ENCODE measurements at places on chromosomes 4 and X. TPM values are rescaled to one million over a fixed set of nuclear protein-coding genes. Genes with fewer than 3 reads are reported as not detected.

DNA sequence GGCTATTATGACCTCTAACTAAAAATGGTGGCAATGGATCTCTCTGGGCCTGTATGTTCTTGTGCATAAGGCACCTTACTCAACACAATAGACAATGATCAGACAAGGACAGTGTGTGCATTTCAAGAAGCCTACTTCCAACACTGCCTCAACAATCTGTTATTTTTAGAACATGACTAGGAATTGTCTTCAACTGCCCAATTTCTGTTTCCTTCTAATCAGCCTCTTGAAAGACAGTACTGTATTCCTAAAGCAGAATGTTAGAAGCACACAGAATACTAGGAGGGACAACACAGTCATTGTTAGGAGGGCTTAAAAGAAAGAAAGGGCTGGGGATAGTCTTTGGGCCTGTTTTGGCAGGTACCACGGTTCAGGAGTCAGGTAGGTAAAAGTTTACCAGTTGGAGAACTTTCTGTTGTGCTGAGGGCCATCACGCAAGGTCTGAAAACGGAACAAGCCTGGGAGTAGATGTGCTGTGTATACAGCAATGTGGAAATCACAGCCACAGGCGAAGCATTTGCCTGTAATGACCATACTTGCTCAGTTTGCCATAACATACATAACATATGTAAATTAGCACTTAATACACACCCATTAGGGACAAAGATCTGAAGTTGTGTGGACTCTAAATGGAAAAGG lies 100.8 kb upstream of the ATXN3L start:
- no peak for DNase-seq

GRCh38 chrX:12245650-12246645 lies 107.7 kb downstream of the FRMPD4 start:
- no peak for DNase-seq

GRCh38 chr4:159111416-159111815 lies 8.5 kb downstream of the RAPGEF2 start:
- DNase-seq = no peak

DNA sequence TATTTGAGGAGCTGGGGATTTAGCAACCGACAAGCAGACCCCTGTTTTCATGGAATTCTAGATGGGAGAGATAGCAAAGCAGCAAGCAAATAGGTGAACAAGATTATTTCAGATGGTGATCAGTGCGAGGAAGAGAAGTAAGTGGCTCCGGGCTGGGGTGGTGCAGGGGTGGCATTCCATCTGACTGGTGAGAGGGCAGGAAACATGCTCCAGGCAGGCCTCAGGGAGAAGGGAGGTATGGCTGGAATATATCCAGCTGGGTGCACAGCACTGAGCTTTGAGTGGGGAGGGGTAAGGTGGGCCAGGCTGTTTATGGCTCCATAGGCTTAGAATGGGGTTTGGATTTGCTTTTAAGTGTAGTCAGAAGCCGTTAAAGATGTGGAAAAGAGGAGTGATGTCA lies 21.2 kb downstream of the PTTG2 start:
- DNase-seq = no peak

DNA sequence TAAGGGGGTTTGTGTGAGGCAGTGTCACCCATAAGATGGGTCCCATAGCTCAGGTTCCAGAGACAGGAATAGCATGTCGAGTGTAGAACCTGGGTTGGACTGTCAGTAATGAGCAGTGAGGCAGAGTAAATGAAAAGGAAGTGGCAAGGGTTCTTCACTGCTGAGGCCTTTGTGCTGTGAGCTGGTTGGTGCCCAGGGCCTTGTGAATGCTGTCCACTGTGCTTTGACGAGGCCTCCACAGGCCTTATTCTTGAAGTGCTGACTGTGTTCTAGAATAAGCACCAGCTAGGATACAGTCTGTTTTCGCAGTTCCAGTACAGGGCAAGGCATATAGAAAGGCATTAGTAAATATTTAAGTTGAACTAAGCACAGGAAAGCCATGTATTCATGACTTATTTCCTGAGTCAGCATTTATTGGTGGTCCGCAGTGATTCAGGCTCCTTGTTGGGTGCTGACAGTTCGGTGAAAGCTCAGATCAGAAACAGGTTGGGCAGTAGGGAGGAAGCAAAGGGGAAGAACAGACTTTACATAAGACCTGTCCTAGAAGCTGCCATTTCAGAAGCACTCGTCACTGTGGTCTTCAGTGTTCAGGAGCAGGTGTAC lies 25.6 kb upstream of the TADA2B start:
- peak; percentile 46 for DNase-seq

- DNase-seq = no peak
These were observed 512.7 kb upstream of the FAT1 start for GRCh38 chr4:187236209-187236890.

- DNase-seq = no peak
These were observed 74.2 kb downstream of the CT47B1 start for GRCh38 chrX:120801426-120801825.

- no peak for DNase-seq
These were observed 221.8 kb downstream of the DACH2 start for GRCh38 chrX:86369847-86370630.

DNA sequence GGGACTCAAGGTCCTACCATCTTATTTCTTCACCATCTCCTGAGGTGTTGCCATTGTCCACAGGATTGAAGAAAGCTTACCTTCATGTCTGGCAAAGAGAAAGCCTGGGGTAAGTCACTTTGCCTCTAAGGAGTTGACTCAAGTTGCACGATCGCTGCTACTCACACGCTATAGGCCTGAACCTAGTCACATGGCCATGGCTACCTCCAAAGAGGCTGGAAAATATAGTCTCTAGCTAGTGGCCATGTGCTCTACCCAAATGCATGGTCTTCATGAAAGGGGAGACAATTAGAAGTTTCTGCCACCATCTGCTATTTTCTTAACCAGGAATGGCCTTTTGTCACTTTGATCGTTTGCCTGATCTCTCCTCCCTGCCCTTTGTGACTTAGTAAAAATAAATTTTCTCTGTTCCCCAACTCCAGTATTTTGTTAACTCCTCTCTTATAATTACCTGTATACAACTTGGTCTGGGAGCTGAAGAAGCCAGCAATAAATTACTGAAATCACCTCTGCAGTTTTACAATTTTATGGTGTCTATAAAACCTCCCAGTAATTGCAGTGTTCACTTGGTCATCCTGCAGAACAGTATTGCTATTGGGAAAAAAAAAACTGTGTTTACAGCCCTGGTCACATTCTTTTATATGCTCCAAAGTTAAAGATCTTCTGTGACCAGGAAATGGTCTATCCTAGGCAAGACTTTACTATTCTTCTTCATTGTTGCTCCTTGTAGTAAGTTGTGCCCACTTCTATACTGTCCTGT lies 126.7 kb upstream of the TSPAN5 start:
- no peak for DNase-seq

DNA sequence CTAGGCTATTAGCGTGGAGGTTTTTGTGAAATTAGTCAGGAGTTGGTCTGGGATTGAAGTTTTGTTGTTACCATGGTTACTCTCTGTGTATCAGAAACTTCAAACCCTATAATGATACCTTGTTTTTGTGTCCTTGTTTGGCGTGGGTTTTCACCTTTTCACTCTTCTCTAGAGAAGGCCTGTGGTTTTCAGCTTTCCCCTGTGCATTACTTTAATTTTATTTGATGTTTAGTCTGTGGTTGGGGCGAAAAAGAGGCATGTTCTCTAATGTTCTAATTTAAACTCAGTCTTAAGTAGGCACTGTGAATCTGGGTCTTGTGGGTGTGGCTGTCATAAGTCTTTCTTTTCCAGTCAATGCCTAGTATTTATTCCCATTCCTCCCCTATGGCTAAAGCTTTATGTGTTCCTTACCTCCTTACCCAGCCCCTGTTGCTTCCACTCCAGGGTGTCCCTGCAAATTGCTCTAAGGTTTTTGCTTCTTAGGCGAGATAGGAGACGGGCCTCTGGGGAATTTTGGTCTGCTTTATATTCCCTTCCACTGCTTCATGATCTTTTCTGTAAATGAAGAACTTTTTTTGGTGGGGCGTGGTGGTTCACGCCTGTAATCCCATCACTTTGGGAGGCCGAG lies 326.3 kb upstream of the ZCCHC13 start:
- DNase-seq = no peak

The ARSJ gene
- 3.7 TPM for total RNA-seq

The RAB41 gene
- total RNA-seq = not detected

The FGFBP1 gene
- not detected for total RNA-seq

The ARL13A gene
- total RNA-seq = not detected

Measured in dorsolateral prefrontal cortex (tissue), 122 donors.